GM23338 (cell line): ENCODE measurements at places on chromosomes 12 and 14. TPM values are rescaled to one million over a fixed set of nuclear protein-coding genes. Genes with fewer than 3 reads are reported as not detected.

Gene PTPRQ
- not detected in 2 replicates for total RNA-seq

Gene IL22
- total RNA-seq, result not detected in 2 replicates

Gene KRT3
- not detected in 2 replicates for total RNA-seq

Gene SDR9C7
- total RNA-seq, result not detected in 2 replicates

Gene CDC42BPB
- 97.4 and 127 TPM in 2 replicates for total RNA-seq

Gene PZP
- 0.43 TPM in 1 of 2 replicates, not detected in the other for total RNA-seq

Gene NRXN3
- total RNA-seq, result 1.0 and 1.6 TPM in 2 replicates

Gene ATXN3
- total RNA-seq, result 36.4 and 39.5 TPM in 2 replicates

Gene LAG3
- total RNA-seq, result 1.0 and 4.7 TPM in 2 replicates

Gene FAM181A
- total RNA-seq, result not detected in 2 replicates

Gene NR1H4
- not detected in 2 replicates for total RNA-seq

Gene RASSF3
- 39.6 and 48.1 TPM in 2 replicates for total RNA-seq

DNA sequence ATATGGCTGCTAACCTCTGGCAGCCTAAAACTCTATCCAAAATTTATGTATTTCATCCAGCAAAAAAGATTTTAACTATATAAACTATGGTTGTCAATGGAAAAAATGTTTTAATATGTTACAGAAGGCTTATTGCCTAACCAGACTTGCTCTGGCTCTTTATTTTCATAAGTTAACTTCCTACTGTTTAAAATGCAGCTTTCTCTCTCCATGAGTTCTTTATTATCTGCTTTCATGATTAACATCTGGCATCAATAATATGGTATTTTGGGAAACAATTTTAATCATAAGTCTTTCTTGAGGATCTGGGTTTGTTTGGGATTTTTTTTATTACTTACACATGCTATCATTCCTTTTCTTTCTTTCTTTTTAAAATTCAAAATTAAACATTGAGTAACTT, 20.5 kb downstream of the KERA start:
- no peak for DNase-seq
- H3K36me3 ChIP-seq, result no peaks in the 10 kb centered on the region
- no peak overlapping the region for H3K27ac ChIP-seq

DNA sequence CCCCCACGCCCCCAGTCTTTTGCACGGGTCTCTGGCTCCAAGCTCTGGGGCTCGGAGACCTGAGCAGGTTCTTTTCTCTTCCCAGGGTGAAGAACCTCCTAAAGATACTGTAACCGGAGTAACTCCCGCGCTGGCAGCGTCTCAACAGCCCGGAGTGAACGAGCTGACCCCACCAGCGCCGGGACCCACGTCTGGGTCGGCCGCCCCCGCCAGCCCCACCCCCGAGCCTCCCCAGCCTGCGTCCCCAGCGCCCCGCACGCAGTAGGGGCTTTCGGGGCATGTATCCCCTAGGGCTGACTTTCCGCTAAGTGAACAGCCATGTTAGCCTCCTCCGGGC, 858 bp downstream of the SLC35F4 start:
- H3K27me3 ChIP-seq, result peaks cover 40% of the 10 kb centered on the region
- no peak for DNase-seq
- no peak overlapping the region for H3K27ac ChIP-seq
- peaks cover 18% of the 10 kb centered on the region for H3K4me1 ChIP-seq
- no peaks in the 10 kb centered on the region for H3K36me3 ChIP-seq

- no peaks in the 10 kb centered on the region for H3K27me3 ChIP-seq
- H3K36me3 ChIP-seq, result no peaks in the 10 kb centered on the region
- H3K4me3 ChIP-seq, result no peak overlapping the region
- DNase-seq, result no peak
These were observed 43.1 kb downstream of the PLEKHD1 start for GRCh38 chr14:69527635-69528034.

DNA sequence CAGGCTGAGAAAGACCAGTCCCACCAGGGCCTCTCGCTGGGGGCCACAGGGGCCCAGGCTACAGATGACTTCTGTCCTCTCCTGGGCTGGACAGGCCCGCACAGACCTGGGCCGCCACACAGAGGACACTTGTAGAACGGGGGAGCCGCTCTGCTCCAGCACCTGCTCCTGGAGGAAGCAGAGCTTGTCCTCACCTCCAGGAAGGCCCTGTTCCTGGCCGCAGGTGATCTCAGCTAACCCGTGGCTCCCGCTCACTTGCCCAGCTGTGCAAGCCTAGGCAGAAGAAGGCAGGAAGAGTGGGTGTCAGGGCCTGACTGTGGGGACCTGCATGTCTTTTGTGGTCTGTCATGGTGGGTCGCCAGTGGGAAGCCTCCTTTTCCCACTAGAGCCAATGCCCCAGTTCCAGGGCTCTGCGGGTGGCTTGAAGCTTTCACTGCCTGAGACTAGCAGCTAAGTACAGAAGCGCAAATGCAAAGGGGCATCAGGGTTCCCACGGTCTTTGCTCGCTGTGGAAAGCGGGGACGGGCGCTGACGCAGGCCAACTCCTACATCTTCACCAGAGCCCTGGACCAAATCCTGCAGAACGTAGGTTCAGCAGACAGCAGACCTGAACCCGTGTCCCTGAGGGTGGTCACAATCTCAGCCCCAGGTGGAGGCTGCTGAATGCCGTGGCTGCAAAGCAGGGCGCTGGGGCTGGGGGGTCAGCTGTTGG, 8.8 kb upstream of the CEP170B start:
- no peak for DNase-seq
- no peak overlapping the region for H3K4me3 ChIP-seq
- H3K36me3 ChIP-seq, result no peaks in the 10 kb centered on the region
- H3K4me1 ChIP-seq, result peaks cover 18% of the 10 kb centered on the region

GRCh38 chr12:124862768-124863415, 772 bp downstream of the SCARB1 start:
- peak overlapping the region; percentile 88 for H3K4me3 ChIP-seq
- peaks cover 24% of the 10 kb centered on the region for H3K4me1 ChIP-seq
- 0 out of 2 replicates have a peak, but pooled peaks cover 3% of the 10 kb centered on the region for H3K27me3 ChIP-seq
- H3K36me3 ChIP-seq, result 0 out of 2 replicates have a peak, but pooled peaks cover 5% of the 10 kb centered on the region
- peak; percentile 43 for DNase-seq
- H3K27ac ChIP-seq, result no peak overlapping the region

DNA sequence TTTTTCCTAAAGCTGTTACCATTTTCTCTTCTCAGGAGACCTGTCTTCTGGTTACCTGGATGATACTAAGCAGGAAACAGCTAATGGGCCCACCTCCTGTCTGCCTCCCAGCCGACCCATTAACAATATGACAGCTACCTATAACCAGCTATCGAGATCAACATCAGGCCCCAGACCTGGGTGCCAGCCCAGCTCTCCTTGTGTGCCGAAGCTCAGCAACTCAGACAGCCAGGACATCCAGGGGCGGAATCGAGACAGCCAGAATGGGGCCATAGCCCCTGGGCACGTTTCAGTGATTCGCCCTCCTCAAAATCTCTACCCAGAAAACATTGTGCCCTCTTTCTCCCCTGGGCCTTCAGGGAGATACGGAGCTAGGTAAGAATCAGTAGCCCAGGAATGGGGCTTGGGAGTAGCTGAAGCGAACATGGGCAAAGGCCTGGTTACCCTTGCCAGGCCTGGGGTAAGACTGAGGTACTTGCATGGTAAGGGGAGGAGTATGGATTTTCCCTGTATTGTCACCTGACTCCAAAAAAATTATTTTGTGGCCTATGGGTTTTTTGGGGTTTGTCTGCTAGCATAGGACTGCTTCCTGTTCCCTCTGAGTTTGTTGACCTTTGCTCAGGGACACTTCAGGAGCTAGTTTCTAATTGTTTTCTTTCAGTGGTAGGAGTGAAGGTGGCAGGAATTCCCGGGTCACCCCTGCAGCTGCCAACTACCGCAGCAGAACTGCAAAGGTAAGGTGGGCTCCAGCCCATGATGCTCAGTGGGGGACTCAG, 26.6 kb downstream of the TRAFD1 start:
- no peaks in the 10 kb centered on the region for H3K27me3 ChIP-seq

GRCh38 chr12:131094831-131095805, 141.4 kb downstream of the ADGRD1 start:
- no peaks in the 10 kb centered on the region for H3K27me3 ChIP-seq
- no peaks in the 10 kb centered on the region for H3K36me3 ChIP-seq
- no peaks in the 10 kb centered on the region for H3K4me1 ChIP-seq
- no peak overlapping the region for H3K27ac ChIP-seq

DNA sequence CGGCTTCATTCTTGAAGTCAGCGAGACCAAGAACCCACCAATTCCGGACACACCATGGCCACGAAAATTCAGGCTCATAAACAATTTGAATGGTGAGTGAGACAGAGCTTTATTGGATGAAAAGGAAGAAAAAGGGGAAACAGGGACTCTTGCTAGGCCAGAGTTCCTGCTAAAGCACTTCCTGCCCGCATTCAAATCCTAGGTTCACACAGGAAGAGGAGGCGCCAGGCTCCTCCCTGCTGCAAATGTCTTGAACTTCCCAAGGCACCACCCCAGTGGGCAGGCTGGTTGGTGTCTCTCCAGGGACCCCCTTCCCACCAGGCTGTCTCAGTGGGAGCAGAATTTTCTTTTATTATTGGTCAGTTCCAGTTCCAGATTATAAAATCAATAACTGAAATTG, 121.2 kb downstream of the FSCB start:
- no peak for DNase-seq
- no peaks in the 10 kb centered on the region for H3K27me3 ChIP-seq
- no peak overlapping the region for H3K27ac ChIP-seq

GRCh38 chr14:105486163-105486973, at the start of gene CRIP1:
CRIP1 (plus strand) TSS chr14:105486886; CDS start chr14:105487260, 374 bp downstream.
- H3K4me3 ChIP-seq, result peak within 1 kb of the TSS; percentile 61
- no peak for DNase-seq
- H3K27ac ChIP-seq, result no peak within 1 kb of the TSS
- H3K27me3 ChIP-seq, result peaks cover 82% of the 10 kb centered on the region

DNA sequence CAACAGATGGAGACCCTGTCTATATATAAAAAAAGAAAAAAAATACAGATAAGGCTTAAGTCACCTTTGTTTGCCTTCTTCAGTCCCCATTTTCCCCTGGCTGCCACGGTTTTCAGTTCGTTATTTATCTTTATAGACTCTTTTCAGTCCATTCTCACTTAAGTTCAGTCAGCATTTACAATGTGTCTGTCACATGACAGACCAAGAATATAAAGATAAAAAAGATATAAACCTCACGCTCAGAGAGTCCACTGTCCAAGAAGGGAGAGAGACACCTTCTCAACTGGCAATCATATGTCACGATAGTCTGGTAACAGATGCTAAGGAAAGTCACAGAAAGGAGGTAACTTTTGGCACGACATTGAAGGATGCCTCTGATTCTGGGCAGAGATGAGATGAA, 13.4 kb upstream of the POLR3B start:
- H3K27ac ChIP-seq, result no peak overlapping the region
- H3K4me1 ChIP-seq, result no peaks in the 10 kb centered on the region
- no peak overlapping the region for H3K4me3 ChIP-seq
- no peaks in the 10 kb centered on the region for H3K36me3 ChIP-seq
- H3K27me3 ChIP-seq, result no peaks in the 10 kb centered on the region
- no peak for DNase-seq

DNA sequence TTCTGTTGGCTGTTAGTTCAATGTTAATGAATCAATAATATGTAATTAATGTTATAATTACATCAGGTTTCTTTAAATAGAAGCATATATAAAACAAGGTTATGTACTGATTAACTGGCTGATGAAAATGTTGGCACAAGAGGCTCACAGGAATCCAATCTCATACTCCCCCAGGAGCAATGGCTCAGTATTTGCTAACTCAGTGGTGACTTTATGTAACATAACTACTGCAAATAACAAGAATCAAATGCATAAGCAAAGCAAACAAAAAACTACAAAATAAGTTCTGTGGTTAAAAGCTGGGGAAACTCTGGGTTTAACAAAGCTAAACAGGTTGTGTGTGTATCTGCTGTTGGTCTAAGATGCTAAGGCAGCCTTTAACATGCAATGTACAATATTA, 27.7 kb upstream of the BBS10 start:
- H3K27ac ChIP-seq, result no peak overlapping the region
- no peaks in the 10 kb centered on the region for H3K27me3 ChIP-seq
- DNase-seq, result no peak
- peaks cover 4% of the 10 kb centered on the region; the same call in 1 of the 2 replicates for H3K36me3 ChIP-seq
- H3K4me1 ChIP-seq, result no peaks in the 10 kb centered on the region
- H3K4me3 ChIP-seq, result no peak overlapping the region

DNA sequence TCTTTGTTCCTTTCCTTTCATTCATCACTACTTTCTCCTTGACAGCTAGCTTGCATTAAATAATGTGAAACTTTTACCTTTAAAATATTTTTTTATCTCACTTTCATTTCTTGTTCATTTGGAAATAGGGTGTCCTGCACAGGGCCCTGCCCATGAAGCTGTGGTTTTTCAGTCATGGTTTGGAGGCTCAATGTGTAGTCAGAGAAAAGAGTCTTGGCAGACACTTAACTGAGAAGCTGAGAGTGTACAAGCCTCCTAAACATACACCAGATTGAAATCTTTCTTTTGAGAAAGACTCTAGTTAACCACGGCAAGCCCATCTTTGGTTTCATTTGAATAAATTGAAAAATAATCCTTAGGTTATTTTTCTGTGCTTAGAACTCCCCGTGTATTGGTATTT, 74.2 kb downstream of the KICS2 start:
- H3K27ac ChIP-seq, result no peak overlapping the region
- no peaks in the 10 kb centered on the region for H3K4me1 ChIP-seq
- no peaks in the 10 kb centered on the region; the same call in 1 of the 2 replicates for H3K36me3 ChIP-seq
- no peaks in the 10 kb centered on the region for H3K27me3 ChIP-seq

DNA sequence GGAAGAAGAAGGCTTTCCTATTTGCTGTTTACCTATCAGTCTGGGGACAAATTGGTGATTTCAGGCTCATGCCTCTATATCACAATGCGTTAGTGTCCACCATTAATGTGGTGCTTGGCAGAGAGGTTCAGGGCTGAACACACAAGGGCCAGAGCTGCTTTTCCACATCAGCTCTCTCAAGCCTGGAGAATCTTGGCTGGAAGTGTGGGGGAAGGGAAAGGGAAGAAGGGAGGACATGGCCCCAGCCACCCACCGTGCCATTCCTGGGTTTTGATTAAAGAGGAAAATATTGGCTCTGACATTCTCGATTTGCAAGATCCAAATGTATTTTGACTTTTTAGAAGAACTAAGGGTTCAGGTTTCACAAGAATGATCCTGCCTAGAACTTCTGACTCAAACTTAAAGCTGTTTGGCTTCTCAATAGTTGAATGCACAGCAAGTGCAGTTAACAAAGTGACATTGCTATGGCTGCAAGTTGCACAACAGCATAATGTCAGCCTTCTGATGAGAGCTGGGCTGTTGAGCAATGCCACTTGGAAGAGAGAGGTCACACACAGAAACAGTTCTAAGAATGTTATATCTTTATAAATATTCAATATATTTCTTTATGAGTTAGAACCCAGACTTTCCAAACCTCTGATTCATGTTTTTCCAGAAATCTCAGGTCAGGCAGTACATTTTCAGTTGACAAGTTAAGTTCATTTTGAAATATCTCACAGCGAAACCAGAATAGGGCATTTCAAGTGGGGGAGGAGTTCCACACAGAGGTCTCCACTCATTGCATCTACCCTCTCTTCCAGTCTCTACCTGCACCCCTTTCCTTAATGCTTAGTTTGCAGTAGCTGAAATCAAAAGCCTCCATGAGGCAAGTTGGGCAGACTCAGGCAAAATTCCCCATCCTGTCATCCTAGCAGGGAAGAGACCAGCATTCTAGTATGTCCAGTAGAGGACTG, 25.3 kb downstream of the IGF1 start:
- no peaks in the 10 kb centered on the region for H3K4me1 ChIP-seq
- H3K27ac ChIP-seq, result no peak overlapping the region
- H3K27me3 ChIP-seq, result no peaks in the 10 kb centered on the region
- no peak overlapping the region for H3K4me3 ChIP-seq
- no peaks in the 10 kb centered on the region for H3K36me3 ChIP-seq
